ENCODE measurements at places on chromosomes 1 and 21.

DNA sequence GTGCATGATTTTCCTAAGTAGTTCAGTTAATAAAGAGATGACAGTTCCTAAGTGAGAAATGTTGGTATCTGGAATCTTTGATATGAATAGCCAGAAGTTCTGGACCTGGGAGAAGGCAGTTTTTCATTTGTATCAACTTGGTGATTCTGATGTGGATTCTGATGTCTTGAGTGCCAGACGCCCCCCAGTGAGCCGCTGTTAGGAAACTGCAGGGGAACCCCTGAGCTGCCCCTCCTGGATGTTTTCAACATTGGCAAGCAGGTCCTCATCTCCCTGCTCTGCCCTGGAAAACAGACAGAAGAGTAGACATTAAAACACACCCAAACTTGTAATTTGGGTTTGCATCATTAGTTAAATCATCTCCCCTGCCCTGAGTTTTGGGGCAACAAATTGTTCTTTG, 7.4 kb downstream of the ETS2 start:
- no peak for DNase-seq

DNA sequence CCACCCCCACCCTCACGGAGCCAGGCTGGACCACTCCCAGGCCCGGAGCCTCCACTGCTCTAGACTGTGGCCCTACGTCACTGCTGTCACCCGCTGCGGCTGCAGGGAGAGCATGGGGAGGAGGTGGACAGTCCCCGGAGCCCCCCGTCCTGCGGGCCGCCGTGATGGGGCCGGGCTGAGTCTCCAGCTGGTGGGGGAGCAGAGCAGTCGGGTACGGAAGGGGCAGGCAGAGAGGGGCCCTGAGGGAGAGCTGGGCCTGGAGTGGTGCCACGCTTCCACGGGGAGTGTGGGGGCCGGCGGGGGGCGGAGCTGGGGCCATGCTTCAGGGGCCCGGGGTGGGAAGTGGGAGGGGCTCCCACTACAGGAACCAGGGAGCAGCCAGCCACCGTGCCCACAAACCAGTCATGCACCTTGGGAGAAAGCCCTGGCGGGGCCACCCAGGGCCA, 98.9 kb upstream of the KCNK1 start:
- no peak for DNase-seq

DNA sequence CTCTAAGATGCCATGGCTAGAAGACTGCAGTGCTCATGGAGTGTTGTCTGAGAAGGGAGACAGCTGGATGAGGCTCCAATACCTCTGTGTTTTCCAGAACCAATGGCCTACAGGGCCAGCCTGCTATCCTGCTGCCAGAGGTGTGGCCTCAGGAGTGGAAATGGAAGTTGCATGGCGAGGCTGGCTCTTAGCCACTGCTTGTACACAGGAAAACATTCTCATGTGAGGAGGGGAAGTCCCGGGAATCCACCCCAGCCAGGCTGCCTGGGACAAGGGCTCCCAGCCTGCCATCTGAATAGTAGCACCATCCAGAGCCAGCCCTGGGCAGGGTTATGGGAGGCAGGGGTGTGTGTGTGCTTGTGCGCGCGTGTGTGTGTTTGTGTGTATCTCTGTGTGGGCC, 56.5 kb downstream of the SDC3 start:
- DNase-seq, result no peak

GRCh38 chr1:113046569-113046968, 26.4 kb upstream of the LRIG2 start:
- no peak for DNase-seq

- no peak for DNase-seq
Observed at GRCh38 chr1:174189428-174190062, 30.2 kb downstream of the RABGAP1L start.

DNA sequence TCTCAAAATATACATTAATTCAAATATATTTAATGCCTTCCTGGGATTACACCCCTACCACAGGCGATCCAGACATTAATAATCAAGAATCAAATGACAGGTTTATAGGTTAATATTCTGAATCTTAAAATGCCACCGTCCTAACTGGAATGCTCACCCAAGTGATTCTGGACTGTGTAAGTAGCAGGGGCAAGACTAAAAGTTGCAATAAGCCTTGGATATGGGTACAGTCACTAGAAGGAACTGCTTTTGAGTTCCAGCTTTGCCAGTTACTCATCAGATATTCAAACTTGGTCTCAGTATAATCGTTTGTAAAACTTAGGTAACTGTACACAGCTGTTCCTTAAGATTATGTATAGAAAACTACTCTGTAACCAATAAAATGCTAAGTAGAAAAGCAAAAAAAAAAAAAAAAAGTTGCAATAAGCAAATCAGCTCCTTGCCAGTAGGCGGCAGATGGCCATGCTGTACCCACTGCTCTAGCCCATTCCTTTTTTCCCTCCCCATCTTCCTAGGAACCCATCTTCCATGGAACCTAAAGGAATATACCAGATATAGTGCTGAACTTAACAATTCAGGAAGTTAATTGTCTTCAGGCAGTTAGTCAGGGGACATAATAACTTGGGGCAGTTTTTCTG, 10.5 kb downstream of the RO60 start:
- no peak for DNase-seq

GRCh38 chr1:190957565-190957964, 479.9 kb upstream of the BRINP3 start:
- no peak for DNase-seq
